Activated T-cell treated with anti-CD3 and anti-CD28 coated beads, Interleukin-2, amount 50 U/mL, for 48 hours (primary cell): ENCODE measurements at places on chromosomes 2 and 18.

- DNase-seq, result no peak
Observed at GRCh38 chr2:8003462-8004075, 678.3 kb upstream of the ID2 start.

DNA sequence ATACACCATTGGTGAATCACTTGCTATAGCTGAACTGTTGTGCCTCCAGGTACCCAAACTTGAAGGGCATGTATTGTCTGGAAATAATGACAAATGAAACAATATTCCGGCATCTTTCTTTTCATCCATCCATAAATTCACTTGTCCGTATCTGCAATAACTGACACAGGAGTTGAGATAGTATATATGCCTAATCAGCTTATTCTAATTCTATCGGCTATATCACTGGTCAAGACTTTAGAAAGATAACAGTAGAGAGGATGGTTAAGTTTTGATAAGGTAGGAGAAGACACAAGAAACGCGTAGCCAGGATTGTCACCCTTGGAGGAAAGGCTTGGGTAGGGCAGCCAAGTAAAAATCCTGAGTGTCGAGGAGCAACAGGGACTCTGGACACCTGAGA is 1634.6 kb upstream of the CELF4 start:
- no peak for DNase-seq

GRCh38 chr2:195909926-195910325 is 158.7 kb downstream of the DNAH7 start:
- DNase-seq, result no peak

DNA sequence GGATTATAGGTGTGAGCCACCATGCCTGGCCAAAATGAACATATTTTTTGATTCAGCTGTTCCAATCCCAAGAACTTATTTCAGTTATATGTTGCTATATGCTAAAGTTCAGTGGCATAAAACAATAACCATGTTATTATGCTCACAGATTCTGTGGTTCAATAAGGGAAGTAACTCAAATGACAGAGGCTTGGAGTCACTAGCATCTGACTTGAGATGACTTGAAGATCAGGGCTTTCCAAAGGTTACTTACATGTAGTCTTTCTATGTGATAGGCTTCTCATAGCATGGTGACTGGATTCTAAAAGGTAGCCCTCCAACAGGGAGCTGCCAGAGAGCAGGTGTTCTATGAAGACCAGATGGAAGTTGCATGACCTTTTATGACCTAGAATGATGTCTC is 17.2 kb downstream of the CLK1 start:
- no peak for DNase-seq

DNA sequence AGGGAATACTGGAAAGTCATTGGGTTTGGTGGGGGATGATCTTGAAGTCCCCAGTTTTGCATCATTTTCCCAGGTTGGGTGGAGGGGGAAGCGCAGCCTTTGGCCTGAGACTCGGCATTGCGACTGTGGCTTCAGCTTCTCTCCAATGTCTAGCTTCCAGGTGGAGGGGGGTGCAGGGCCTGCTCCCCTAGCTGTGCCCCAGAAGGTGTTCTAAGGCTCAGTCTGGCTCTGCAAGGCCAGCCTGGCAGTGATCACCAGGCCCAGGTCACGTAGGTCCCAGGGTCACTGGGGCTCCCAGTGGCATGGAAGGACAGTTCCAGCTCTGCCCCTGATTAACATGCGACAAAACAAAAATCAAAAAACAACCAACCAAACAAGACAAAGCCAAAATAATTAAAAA is 56.9 kb upstream of the HAAO start:
- no peak for DNase-seq

DNA sequence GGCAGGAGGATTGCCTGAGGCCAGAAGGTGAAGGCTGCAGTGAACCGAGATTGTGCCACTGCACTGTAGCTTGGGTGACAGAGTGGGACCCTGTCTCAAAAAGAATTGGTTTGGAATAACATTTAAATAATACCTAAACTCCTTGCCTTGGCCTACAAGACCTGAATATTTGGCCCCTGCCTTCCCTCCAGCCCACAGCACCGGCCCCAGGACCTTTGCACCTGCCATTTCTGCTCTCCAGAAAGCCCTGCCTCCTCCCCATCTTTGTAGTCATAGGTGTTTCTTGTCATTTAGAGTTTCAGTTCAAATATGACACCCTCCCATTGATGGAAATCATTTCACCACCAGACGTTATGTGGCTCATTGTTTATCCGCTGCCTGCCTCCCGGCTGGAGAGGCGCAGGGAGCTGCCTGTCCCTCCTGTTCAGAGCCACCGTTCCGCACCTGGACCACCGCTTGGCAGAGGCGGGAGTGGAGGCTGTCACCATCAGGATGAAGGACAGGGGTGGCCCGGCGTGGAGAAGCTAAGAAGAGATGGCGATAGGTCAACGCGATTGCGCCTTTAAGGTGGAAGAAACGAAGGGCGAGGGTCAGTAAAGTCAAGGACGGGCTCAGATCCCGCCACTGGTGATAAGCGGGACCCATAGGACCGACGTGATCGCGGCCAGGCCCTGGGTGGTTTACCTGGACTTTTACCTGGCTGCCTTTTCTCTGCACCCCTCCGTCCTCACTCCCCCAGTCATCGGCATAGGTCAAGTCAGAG is 638 bp upstream of the LPIN1 start:
- DNase-seq, result peak; percentile 46

- no peak for DNase-seq
Observed at GRCh38 chr2:156800065-156800653, 364.0 kb downstream of the GPD2 start.

- DNase-seq, result no peak
Observed at GRCh38 chr18:61870151-61870550, 22.7 kb downstream of the RNF152 start.

GRCh38 chr2:231364961-231365810 is 30.3 kb upstream of the B3GNT7 start:
- no peak for DNase-seq

DNA sequence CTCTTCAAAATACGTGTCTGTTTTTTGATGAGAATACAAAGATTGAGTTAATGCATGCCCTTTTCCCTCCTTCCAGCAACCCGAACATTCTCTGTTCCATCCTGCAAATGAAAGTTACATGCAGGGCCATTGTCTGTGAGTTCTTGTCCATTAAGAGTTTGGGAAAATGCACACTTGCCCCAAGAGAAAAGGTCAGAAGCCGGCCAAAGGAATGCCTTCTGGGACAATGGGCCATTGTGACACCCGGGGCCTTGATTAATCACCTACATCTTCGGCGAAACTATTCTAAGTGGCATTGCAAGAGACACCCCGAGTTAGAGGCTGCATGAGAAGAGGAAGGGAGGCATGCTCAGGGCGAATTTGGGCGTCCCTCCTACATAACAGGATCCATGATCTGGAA is 73.7 kb upstream of the COPS8 start:
- DNase-seq, result no peak

- no peak for DNase-seq
Observed at GRCh38 chr18:53850902-53851301, 373.6 kb downstream of the MBD2 start.
